CD4-positive, alpha-beta T cell treated with Interleukin-21 for 1 hour (primary cell): ENCODE measurements at places on chromosomes 11 and 22.

DNA sequence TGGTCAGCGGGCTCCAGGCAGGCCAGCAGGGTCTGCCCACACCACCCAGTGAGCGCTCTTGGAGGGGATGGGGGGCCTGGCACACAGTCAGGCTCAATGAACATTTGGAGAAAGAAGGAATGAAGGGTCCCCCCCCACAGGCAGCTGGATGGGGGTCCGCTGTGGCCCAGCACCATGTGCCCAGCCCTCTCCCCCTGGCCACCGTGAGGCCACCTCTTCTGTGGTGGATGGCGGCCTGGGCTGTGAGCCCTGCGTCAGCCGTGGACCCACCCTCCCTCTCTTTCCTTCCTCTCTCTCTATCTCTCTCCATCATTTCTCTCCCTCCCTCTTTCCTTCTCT is 35.1 kb upstream of the MUC5AC start:
- DNase-seq, result no peak

GRCh38 chr11:43447151-43447550 is 88.4 kb downstream of the TTC17 start:
- no peak for DNase-seq

- no peak for DNase-seq
Measured at GRCh38 chr11:441043-441417, 781 bp downstream of the ANO9 start.

DNA sequence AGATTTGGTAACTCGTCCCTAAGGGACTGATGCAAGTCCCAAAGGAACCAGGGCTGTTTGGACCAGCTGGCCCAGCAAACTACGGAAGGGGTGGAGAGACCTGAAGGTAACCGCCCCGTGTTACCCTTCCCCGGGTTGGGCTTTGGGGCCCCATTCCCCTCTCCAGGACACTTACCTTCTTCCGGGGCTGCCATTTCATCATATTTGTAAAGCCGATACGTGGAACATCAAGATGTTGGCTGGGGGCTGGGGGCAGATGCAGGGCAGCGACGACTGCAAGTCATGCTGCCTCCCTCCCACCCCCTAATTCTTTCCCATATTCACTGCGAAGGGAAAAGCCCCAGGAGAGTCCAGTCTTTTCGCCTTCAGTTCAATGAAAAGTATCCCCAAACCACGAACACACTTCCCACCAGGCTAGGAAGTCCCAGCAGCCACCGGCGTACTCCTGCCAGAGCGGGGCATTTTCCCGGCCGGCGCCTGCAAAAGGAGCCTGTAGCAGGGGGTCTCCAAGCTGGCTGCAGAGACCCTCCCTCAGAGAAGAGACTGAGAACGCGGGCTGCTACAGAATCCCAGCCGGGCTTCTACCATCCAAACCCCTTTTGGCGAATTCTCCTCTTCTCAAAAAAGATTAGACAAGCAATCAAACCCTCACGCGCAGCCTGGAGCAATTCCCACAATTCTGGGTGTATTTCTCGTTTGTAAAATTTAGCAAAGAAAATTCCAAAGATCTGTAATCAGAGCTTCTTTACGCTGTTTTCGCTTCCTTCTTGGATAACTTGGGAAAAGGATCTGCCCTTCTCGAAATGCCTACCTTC is 236.7 kb downstream of the TTC28 start:
- no peak for DNase-seq

GRCh38 chr11:60348116-60348515 is 21.1 kb downstream of the MS4A6E start:
- DNase-seq, result no peak

GRCh38 chr11:62922653-62923431 is 1.7 kb upstream of the CHRM1 start:
- DNase-seq, result no peak

DNA sequence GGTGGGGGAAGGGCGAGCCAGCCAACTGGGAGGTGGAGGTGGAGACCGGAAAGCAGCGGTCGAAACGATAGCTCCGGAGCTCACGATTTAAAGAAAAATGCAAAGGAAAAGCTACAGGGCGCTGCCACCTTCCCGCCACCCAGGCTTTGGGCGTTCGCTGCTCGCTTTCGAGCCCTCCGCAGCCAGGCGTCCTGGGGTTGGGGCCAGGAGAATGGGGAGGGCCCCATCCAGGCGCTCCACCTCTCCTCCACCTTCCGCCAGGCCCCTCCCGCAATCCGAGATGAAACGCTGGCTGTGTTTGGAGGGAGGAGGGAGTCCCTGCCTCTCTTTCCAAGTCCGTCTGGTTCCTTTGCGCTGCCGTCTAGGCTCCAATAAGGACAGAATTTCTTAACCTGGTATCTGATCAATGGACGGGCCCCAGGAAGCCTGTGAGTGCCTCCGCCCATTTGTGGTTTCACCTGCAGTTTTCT is 483 bp upstream of the ABTB2 start:
- DNase-seq, result no peak

DNA sequence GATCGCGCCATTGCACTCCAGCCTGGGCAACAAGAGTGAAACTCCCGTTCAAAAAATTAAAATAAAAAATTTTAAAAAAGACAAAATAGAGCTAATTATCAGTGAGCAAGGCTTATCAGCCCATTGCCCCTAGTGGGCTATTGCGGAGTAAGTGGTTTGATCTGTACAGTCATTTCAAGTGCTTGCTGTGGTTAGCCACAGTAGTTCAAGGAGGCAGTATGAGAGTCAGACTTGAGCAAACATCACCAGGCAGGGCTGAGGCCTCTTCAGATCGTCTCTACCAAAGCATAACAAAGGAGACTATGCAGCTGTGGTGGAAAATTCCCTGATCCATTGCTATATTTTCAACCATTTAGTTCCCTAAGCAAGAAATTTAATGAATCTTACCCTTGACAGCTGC is 4.3 kb upstream of the SBF2 start:
- peak; percentile 65 for DNase-seq

DNA sequence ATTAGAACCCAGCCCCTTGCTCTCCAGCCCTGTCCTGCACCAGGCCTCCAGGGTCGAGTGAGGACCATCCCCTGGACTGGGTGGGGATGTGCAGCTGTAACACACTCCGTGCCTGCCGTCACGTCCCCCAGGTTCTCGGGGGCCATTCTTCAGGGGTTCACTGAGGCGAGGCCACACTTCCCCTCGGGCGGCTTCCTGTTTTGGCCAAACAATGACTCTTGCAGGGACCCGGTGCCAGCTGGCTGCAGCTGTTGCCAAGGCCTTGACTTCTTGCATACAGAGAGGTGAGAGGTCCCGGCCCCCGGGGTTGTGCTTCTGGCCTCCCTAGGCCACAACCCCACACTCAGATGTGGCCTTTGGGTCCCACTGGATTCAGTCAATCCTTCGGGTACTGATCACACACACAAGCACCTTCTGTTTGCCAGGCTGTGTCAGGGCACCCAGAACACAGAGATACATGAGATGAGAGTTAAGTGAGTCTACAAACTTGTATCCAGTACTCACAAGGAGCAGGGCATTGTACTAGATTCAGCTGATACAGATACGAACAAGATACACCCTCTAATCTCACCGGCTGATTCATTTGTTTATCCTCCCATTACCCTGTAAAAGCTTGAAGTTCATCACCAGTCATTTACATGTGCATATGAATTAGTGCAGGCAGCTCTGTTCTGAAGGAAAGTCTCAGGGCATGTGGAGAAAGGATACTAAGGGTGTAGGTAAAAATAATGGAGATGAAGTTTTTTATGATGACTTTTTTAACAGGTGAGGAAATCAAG is 32.9 kb downstream of the LRRC32 start:
- peak; percentile 8 for DNase-seq

DNA sequence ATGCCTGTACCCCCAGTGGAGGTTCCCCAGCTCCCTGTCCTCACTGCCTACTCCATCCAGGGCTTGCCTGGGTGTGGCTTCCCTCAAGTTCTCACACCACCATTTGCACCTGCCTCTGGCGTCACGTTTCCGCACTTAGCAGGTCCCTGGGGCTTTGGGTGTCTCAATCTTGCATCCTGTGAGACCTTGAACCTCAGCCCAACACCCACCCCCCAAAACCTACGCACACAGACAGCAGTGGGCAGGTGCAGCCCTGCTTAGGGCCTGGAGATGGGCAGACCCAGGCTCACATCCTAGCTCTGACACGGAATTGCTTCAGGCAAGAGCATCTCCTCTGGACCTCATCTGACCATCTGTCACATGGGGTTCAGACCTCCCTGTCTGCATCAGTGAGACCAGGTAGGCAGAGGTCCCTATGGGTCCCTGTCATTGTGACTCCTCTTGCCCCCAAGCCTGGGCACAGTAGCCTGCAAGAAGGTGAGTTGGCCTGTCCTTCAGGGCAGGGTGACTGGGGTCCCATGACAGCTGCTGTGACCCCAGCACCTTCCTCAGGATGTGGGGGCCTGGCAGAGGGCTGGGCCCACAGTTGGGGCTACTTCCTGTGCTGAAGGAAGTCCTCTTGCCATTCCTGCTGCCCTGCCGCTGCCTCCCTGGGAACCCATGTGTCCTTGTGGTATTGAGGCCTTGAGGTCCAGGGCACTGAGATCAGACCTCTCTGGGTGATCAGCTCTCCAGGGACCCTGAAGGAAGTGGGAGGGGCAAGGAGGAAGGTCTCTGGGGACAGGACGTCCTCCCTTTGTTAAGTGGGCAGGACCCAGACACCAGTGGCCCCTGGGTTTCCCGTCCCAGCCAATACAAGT is 2.0 kb downstream of the SIPA1 start:
- peak; percentile 89 for DNase-seq
